ENCODE measurements at places on chromosomes 13 and 19.

DNA sequence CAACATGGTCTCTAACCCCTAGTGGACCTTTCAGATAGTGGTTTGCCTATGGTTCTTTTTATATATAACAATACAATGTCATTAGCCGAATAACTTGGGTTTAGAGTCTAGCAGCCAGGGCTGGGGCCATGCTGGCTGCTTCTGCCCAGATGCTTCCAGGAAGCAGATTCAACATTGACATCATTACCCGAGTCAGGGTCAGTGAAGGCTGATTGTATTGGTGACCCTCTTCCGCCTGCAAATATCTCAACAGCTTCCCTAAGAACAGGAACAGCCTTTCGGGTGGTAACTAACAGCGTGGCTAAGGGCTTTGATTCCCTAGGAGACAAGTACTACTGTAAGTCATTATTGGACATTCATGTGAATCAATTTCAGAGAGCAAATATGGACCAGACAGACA is 476.4 kb downstream of the UQCRFS1 start:
- DNase-seq: no peak

GRCh38 chr13:23504180-23504579 is 66.0 kb upstream of the TNFRSF19 start:
- DNase-seq: no peak

GRCh38 chr13:39616087-39616694 is 13.2 kb upstream of the LHFPL6 start:
- DNase-seq: no peak

GRCh38 chr13:98697791-98698190 is 54.7 kb downstream of the SLC15A1 start:
- no peak for DNase-seq

GRCh38 chr19:41546386-41546789 is 29.6 kb upstream of the CEACAM21 start:
- no peak for DNase-seq

DNA sequence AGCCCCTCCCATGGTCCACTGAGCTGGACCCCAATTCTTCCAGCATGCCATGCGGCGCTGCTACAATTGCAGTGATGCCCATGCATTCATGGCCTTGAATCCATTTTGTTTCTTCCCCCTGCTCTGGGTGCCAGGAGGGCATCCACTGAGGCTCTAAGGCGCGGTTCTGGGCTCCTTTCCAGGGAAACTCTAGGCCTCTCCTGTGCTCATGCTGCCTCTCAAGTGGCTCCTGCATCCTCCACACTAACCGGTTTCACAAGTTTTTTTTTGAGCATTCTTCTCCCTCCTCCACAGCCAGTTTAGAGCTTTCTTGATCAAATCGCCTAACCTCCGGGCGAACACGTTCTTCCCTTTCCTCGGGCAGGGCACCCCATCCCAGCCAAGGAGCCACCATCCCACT is 69.1 kb upstream of the FLT1 start:
- no peak for DNase-seq

GRCh38 chr19:47296036-47296435 is 13.6 kb upstream of the C5AR1 start:
- DNase-seq: peak; percentile 47

DNA sequence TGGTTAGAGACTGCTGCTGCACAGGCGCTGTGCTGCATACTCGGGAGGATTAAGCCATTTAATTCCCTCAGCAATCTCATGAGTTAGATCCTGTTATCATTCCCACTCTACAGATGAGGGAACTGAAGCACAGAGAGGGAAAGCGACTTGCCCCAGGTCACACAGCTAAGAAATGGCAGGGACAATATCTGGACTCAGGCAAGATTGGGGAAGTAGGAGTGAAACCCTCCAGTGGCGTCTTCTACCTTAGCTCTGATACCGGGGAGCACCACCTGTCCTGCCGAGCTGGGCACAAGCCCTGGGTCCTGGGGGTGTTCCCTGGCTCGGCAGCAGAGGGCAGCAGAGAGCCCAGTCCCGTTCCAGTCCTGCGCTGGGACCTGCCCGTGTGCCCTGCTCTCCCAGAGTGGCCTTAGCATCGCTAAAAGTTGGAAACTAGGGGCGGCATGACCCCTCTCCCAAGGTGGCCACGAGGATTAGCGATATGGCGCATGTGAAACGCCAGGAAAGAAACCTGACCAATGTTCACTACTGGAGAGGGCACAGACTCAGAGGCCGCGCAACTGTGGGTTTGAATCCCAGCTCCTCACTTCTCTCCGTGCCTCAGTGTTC is 20.5 kb downstream of the CYTH2 start:
- peak; percentile 63 for DNase-seq

DNA sequence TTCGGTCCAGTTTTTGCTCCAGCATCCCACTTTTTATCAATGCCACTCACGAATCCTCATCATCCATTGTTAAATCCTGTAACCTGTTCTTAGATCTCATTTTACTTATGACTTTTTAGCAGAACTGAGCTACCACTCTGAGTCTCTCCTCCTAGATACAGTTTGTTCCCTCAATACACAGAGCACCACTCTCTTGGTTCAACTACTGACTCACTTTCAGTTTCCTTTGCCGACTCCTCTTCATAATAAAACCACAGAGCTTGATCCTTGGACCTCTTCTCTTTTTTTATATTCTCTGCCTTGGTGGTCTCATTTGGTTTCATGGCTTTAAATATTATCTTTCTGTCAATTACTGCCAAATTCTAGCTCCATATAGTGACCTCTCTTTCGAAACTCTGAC is 150.3 kb downstream of the SLITRK5 start:
- no peak for DNase-seq

GRCh38 chr13:44236370-44236769 is 137.3 kb upstream of the SERP2 start:
- DNase-seq: no peak

GRCh38 chr13:113860051-113860664 is 3.7 kb downstream of the GAS6 start:
- no peak for DNase-seq

DNA sequence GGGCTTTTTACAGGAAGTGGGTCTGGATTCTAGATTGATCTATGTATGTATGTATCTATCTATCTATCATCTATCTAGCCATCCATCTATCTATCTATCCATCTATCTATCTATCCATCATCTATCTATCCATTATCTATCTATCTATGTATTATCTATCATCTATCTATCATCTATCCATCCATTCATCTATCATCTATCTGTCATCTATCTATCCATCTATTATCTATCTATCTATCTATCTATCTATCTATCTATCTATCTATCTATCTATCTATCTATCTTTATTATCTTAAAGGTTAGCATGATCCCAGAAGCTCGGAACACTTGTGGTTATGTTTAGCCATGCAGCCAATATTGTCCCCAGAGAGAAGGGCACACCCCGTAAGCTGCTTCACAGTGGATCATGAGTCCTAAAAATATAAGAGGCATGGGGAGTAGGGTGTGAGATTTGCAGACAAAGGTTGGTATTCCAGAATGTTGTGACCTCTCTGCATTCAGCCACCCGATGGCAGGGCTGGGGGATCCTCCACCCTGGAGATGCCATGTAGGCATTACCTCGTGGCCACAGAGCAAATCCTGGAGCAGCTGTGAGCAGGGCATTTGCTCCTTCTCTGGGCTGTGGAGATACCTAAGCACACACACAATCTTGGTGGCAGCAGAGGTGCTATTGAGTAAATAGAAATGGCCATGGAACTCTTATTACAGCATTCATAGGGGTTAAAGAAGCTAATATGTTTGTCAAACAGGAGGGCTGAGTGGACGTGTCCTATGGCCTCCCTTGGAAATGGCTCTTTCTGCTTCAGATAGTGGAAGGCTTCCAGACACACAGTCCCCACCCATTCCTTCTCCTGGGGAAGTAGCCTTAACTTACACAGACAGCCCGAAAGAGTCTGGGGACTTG is 310.0 kb upstream of the TSHZ3 start:
- DNase-seq: no peak
